Neuronal stem cell (in vitro differentiated cells): ENCODE measurements at places on chromosomes 3 and 15.
A peak's percentile ranks its signal among the peaks of the same experiment; 100 is the strongest.

- no peak for DNase-seq
Measured at GRCh38 chr3:164524201-164524600, 554.1 kb downstream of the SI start.

GRCh38 chr3:100641471-100642032 is 32.2 kb downstream of the ADGRG7 start:
- DNase-seq, result no peak

DNA sequence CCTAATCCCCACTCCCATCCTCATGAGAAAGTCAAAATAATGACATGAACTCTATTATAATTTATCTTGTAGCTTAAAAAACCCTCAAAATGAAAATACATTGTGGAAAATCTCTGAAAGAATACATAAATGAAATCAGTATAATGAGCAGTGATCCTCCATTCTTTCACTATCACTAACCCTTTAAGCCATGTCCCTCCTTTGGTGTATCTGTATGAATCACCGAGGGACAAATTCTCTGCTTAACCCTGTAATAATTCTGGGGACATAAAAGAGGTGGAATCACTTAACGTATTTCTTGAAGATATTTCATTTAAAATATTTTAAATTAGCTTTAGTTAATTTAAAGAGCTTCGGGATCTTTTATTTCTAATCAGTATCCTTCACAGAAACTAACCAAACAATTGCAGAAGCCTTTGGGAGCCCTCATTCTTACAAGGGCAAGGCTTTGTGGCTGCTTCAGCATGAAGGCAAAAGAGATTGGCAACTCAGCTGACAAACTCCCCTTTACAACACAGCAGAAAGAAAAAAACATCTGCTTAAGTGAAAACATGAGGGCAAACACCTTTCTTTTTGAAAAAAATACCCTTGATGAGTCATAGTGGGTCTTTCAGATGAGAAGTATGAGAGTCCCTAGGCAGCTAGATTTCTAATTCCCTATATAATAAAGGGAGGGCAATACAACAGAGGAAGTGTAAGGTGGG is 44.0 kb upstream of the ALCAM start:
- no peak for DNase-seq

DNA sequence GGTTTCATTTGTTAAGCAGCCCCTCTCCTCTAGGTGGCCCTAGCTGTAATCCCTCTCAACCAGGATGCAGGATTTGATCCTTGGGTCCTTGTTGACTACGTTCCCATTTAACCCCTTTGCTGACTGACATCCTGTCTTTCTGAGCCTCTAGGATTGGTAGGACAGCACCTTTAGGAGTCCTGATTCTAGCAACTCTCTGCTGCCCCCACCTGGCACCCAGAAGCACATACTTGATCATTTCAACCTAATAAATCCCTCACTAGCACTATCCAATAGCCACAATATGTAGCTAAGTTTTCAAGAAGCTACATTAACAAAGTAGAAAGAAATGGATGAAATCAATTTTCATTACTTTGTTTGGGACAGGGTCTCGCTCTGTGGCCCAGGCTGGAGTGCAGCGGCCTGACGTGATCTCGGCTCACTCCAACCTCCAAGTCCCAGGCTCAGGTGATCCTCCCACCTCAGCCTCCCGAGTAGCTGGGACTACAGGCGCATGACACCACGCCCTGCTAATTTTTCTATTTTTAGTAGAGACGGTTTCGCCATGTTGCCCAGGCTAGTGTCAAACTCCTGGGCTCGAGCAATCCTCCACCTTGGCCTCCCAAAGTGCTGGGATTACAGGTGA is 28.3 kb downstream of the RSL24D1 start:
- DNase-seq, result peak; percentile 67

GRCh38 chr15:45221053-45221599 is 30.9 kb upstream of the SLC28A2 start:
- DNase-seq, result no peak

DNA sequence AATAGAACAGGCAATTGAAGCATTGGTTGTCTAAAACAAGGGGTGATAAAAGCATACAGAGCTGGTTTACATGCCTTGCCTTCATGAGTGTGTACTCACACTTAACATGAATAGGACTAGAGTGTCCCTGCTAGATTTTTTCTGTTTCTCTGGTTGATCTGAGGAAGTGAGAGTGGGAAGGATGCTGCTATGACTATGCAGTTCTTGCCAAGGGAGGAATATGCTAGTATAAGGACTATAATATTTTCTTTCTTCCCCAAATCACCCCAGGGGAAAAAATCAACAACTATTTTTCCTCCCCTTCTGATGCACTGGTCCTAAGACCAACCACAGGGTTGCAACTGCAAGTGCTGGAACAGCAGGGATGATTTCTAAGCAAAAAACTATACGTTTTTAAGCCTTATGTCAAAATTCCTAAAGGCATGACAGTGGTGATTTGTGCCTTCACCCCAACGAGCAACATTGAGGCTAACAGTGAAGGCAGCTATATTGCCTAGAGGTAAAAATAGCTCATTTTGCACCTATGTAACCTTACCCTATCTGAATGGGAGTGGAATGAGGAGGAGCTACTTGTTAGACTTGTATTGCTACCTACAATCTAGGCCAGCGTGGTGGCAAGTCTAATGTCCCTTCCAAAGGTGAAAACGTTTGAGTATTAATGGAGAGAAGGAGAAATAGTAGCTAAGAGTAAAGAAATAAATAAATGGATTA is 33.5 kb upstream of the USP8 start:
- no peak for DNase-seq

GRCh38 chr3:195911946-195912270 is 3.6 kb upstream of the TNK2 start:
- no peak for DNase-seq

GRCh38 chr3:49489247-49489646 is 19.2 kb downstream of the DAG1 start:
- no peak for DNase-seq

DNA sequence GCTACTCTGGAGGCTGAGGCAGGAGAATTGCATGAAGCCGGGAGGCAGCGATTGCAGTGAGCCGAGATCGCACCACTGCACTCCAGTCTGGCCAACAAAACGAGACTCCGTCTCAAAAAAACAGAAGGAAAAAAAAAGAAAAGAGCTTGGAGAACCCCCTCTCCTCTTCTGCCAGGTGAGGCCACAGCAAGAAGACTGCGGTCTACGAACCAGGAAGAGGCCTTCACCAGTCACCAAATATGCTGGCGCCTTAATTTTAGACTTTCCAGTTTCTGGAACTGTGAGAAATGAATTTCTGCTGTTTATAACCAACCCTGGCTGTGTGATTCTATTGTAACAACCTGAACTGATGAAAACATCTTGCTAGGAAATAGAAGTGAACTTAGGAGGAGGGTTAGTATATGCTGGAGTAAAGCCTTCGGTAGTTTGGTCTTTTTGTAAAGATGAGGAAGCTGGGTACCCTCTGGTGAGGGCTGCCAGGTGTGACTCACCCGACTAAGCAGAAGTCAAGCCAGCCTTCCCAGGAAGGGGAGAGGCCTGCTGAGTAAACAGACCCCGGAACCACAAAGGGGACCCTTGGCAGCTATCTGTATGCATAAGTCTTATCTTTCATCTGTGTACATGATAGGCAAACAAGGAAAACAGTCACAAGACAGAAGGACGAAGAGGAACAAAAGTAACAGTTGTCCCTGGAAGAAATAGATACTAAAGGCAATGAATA is 78.7 kb downstream of the KLF13 start:
- DNase-seq, result no peak

GRCh38 chr15:98827217-98827616 is 178.9 kb downstream of the IGF1R start:
- DNase-seq, result no peak

DNA sequence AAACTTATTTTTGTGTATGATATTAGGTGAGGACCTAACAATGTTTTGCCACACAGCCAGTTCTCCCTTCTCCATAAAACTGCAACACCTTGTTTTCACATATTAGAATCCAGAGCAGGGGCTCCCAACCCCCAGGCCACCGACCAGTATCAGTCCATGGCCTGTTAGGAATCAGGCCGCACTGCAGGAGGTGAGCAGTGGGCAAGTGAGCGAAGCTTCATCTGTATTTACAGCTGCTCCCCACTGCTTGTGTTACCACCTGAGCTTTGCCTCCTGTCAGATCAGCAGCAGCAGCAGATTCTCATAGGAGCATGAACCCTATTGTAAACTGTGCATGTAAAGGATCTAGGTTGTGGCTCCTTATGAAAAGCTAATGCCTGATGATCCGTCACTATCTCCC is 185.9 kb upstream of the NSMCE3 start:
- no peak for DNase-seq
